Bronchial smooth muscle cell (primary cell): ENCODE measurements at places on chromosomes 3 and 15. TPM values are rescaled to one million over a fixed set of nuclear protein-coding genes. Genes with fewer than 3 reads are reported as not detected.

FBN1 gene
- 1,286 and 1,431 TPM in 2 replicates for total RNA-seq

PLXND1 gene
- 57.4 and 65.5 TPM in 2 replicates for total RNA-seq

GOLGA6L9 gene
- total RNA-seq: 1.7 and 2.7 TPM in 2 replicates

SLC25A36 gene
- total RNA-seq: 47.6 and 59.3 TPM in 2 replicates

DGKG gene
- 2.5 TPM in 1 of 2 replicates, not detected in the other for total RNA-seq
